ENCODE measurements at places on chromosomes 6 and 20.

DNA sequence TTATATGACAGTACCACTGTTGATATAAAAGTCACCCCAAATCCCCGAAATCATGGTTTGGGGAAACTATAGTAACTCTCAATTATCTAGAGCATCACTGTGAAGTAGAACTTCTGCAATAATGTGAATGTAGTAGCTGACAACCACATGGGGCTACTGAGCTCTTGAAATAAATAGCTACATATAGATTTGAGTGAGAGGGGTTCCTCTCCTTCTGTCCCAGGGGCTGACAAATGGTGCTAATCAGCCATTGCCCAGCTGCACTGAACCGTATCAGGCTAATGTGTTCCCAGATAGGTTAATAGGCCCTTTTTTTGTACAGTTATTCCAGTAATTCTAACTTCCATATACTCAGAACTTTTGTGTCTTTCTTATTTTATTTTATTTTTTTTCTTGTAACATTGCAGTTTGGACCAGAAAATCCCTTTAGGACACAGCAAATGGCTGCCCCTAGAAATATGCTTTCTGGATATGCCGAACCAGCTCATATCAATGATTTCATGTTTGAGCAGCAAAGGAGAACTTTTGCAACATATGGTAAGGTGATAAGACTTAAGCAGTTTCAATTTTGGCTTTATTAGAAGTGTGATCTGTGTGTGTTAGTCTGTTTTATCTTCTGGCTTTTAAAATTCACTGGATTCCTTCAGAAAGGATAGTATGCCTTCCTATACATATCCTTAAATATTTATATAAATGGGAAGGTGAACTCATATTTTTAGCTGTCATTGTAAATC lies 21.1 kb downstream of the CDC40 start:
- DNase-seq = no peak

DNA sequence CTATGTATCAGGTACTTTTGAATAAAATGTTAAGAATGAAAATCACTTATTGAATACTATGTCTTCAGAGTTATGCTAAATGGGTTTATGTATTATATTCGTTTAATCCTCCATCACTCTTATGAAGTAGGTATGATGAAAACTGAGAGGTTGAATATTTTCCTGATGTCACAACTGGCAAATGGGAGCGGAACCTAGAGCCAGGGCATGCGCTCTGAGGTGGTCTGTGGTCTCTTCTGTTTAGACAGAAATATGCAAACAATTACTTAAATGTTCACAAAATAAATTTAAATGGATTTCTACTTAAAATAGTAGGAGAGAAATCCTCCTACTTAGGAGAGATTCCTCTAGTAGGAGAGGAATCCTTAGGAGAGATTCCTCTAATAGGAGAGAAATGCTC lies 21.3 kb upstream of the UTRN start:
- DNase-seq = no peak

DNA sequence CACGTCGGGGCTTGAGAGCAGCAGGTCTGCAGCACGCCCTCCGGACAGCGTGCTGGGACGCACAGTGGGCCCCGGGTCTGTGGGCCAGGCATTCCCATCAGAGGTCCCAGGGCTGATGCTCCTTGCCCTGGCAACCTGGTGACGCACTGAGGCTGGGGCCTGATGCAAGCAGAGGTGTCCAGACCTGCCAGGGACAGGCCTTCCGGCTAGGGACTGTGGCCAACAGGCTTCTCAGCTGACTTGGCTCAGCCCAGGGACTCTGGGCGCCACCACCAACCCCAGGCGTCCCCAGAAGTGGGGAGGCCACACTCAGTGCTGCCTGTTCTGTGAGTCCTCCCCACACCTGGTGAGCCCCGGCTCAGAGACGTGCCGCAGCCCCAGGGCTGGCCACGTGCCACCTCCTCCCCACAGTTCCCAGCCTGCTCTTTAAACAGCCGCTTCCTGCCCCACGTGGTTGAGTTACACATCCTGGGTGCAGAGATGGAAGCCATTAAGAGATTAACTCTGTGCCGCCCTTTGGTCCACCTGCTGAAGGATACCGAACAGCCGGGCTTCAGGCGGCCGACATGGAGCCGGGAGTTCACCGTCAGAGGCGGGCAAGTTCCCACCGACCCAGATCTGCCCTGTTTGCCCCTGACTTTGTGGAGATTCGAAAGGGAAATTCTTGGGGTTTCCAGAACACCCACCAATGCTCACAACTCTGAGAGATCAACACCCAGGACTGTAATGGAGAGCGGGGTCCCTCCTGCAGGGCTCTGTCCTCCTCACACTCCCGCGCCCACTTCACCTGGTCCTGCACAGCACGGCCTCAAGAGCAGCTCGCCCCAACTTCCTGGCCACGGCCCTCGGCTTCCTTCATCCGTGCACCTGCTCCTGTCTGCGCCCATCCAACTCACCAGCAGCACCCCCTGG lies 37.6 kb upstream of the ZBP1 start:
- no peak for DNase-seq

GRCh38 chr6:6469074-6469473 lies 119.4 kb upstream of the LY86 start:
- DNase-seq = no peak

- DNase-seq = peak; percentile 75
These were observed 43.1 kb downstream of the CD109 start for GRCh38 chr6:73739096-73739495.

GRCh38 chr20:44861531-44862006 lies 23.9 kb upstream of the YWHAB start:
- DNase-seq = peak; percentile 9

GRCh38 chr6:23659125-23659524 lies 466.9 kb upstream of the NRSN1 start:
- peak; percentile 69 for DNase-seq

DNA sequence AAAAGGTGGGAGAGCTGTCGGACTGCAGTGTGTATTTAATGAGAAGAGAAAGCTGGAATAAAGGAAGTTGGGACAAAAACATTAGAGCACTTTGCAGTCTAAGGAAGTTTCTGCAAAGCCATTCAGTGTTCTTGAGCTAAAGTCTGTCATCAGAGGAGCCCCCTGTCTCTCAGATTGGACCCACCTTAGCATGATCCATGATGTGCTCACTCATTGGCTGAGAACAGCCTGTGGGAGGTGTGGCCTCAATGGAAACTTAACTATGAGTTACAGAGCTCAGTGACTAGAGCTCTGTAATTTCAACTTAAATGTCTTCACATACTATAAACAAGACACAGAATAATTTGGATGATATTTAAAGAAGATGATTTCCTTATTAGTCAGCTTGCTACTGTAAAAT lies 437.0 kb downstream of the BTBD3 start:
- no peak for DNase-seq

DNA sequence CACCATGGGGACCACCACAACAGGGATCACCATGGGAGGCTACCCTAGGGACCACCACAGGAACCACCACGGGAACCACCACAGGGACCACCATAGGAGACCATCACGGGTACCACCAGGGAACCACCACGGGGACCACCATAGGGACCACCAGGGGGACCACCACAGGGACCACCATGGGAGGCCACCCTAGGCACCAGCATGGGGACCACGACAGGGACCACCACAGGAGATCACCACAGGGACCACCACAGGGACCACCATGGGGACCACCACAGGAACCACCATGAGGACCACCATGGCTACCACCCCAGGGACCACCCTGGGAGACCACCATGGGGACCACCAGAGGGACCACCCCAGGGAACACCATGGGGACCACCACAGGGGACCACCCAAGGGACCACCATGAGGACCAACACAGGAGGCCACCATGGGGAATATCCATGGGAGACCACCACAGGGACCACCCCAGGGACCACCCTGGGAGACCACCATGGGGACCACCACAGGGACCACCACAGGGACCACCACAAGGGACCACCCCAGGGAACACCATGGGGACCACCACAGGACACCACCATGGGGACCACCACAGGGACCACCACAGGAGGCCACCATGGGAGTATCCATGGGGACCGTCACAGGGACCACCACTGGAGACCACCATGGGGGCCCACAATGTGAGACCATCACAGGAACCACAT lies 67.6 kb upstream of the MPC1 start:
- no peak for DNase-seq

- DNase-seq = no peak
These were observed 67.2 kb upstream of the DEFB112 start for GRCh38 chr6:50116797-50117542.

DNA sequence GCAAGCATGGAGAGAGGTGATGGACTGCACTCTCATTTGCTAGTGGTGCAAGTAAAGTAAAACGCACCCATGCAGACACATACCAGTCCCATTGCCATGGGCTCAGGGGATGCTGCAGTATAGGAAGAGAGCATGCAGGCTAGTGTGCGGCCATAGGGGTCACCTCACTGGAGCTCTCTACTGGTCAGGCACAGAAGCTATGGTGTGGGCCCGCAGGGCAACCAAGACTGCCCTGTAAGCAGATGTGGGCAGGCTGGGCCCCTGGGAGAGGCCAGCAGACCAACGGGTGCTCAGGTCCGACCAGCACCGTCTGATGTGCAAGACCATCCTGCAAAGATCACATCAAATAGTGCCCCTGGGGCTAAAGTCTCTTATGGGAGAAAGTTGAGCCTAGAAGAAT lies 290.7 kb downstream of the HTR1B start:
- no peak for DNase-seq

DNA sequence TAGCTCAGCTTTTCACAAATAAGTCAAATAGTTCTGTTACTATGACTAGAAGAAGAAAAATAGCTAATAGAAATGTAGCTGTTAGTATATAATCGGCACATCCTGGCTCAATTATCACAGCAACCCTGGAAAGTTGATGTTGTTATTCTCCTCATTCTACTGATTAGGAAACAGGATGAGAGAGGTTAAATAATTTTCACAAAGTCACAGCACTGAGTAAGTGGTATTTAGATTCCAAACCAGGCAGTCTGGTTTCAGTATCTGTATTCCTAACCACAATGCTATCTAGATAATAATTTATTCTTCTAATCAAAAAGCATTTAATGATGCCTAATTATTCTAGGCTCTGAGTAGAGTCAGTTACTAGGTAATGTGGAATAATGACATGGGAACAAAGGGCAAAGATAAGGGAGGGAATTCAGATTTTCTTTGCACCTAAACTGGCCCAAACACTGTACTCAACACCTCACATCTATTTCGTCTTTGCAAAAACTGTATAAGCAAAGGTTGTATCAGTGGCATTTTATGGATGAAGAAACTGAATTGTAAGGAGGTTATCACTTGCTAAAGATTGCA lies 51.3 kb downstream of the PDE7B start:
- DNase-seq = no peak

DNA sequence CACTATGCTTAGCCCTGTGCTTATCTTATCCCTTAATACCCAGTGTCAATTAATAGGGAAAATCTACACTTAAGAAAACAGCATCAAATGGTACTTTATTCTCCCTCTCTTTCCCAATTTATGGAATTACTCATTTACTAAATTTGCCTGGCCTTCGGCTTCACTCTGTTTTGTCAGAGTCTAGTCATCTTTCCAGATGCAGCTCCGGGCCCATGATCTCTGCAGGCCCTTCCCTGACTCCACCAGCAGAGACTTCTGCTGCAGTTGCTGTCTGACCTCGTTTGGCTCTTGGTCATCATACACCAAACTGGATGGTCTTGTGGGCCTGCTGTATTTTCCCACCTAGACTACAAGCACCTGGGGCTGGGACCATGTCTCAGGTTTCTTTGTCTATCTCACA lies 27.4 kb downstream of the MRS2 start:
- no peak for DNase-seq

DNA sequence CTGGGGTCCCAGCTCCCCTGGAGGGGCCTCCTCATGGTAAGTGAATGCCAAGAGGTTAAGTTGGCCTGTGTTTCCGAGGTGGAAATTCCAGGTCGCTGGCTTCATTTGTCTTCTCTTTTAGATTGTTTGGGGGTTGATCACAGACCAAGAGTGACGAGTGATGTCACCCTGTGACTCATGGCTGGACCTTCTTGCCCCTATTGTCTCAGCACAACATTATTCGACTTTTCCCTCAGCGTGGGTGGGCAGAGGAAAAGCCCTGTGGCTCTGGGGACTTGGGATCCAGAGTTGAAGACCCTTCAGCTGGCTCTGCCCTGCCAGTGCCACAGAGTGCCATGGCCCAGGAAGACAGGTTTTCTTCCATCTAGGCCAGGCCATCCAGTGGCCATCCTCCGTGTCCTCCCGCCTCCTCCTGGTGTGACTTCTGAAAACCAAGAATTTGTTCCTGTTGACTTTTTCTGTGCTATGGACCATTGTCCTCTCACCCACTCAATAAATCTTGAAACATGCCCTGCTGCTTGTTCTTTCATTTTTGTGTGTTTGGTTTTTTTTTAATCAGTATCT lies 15.4 kb upstream of the SNHG17 start:
- no peak for DNase-seq

DNA sequence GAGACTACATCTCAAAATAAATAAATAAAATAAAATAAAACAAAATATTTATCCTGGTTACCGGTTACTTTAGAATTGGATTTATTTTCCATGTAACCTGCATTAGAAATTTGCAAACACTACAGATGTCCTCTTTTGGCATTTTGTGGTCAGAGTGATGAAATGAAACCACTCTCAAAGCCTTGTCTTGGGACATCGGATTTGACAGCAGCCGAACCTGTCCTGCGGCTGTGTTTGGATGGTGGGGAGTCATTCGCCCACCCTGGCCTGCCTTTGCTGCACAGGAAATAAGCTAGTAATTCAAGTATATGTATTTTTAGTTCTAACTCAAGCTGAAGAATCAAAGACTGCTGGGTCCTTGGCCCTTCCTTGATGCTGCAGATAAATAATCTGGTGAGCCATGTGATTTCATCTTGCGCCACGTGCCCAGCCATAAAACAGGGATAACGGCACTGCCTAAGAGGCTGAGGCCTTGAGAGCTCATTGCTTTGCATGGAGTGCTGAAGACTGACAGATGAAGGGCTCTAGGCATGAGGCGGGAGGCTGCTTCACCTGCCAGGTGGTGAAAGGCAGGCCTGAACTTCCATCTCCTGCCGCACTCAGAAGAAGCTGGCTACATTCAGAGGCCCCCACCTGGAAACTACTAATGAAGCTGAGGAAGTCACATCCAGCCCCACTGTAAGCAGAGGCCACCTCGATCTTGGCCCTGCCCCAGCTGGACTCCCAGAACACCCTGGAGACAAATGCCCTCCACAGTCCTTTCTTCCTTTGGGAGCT lies 76.9 kb downstream of the NOL4L start:
- no peak for DNase-seq

DNA sequence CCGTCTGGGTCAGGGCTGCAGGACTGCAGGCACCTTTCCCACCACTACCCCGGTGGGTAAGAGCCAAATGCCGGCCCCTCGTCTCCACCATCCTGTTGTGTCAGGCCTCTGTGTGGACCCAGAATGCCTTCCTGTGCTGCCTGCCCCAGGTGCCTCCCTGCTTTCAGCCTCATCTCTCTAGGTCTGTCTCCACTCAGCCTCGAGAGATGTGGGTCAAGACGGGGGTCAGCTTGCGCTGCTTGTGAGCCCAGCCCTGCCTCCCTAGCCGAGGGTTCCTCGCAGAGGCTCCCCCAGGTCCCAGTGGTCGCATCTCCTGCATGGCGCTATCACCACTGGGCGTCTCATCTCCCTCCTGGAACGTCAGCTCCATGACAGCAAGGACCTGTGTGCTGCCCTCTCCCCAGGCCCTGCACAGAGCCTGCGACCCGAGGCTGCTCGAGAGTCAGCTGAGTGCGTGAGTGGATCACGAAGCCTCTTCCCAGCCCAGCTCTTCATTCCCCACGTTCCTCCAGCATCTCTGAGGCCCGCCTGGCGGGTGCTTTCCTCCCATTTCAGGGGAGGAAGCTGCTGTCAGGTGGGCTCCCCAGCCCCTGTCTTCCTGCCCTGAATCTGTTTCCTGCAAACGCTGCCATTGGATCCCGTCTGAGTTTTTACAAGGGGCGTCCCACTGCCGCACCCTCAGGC lies 38.7 kb upstream of the ZBP1 start:
- DNase-seq = no peak

All from globus pallidus (tissue), 1 donor.